Motor neuron (in vitro differentiated cells): ENCODE measurements at places on chromosomes 16 and 17. TPM values are rescaled to one million over a fixed set of nuclear protein-coding genes. Genes with fewer than 3 reads are reported as not detected.

The SLC6A4 gene
- total RNA-seq = 0.49 and 0.98 TPM in 2 replicates

The GCGR gene
- 0.14 and 1.1 TPM in 2 replicates for total RNA-seq

The EVI2A gene
- total RNA-seq = 5.9 and 6.5 TPM in 2 replicates

The SCO1 gene
- total RNA-seq = 42.9 and 45.2 TPM in 2 replicates

The PPP1R9B gene
- 31.2 and 41.7 TPM in 2 replicates for total RNA-seq

The CSH1 gene
- total RNA-seq = not detected in 2 replicates

The ASPA gene
- total RNA-seq = 0.06 TPM in 1 of 2 replicates, not detected in the other

The KRT24 gene
- 0.17 TPM in 1 of 2 replicates, not detected in the other for total RNA-seq

The GLIS2 gene
- 2.6 and 2.7 TPM in 2 replicates for total RNA-seq

The HBQ1 gene
- total RNA-seq = not detected in 2 replicates

The KRTAP2-1 gene
- total RNA-seq = 1.0 TPM in 1 of 2 replicates, not detected in the other

The CANT1 gene
- total RNA-seq = 30.4 and 31.7 TPM in 2 replicates

The TNK1 gene
- 3.0 and 7.4 TPM in 2 replicates for total RNA-seq

The RND2 gene
- 20.4 and 21.3 TPM in 2 replicates for total RNA-seq

The SAMD14 gene
- total RNA-seq = 10.4 and 14.1 TPM in 2 replicates

The LHX1 gene
- 18.8 and 22.7 TPM in 2 replicates for total RNA-seq

The SLFN14 gene
- total RNA-seq = 0.10 TPM in 1 of 2 replicates, not detected in the other

The GGT6 gene
- 0.92 and 1.00 TPM in 2 replicates for total RNA-seq

The KIFC3 gene
- 2.9 and 4.2 TPM in 2 replicates for total RNA-seq

The SHCBP1 gene
- 10.1 and 11.2 TPM in 2 replicates for total RNA-seq
